ENCODE measurements at places on chromosomes 13 and 19.

DNA sequence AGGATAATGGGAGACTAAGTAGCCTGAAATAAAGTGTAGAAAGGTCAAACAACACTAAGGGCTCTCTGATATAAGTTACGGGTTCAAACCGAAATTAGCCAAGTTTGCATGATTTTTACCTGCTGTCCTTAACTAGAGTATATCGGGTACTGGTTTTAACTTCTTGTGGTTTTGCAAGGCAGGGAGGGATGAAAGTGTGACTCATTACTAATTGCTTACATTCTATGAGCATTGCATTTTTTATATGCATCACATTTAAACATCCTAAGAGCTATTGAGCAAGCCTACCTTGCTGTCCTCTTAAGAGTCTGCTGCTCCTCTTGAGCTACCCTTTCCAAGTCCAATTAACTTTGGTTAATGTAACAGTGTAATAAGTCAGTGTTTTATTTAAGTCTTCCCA lies 415.4 kb downstream of the SLITRK5 start:
- DNase-seq: no peak

GRCh38 chr19:11338121-11338520 lies 1.3 kb downstream of the RAB3D start:
- DNase-seq: no peak

DNA sequence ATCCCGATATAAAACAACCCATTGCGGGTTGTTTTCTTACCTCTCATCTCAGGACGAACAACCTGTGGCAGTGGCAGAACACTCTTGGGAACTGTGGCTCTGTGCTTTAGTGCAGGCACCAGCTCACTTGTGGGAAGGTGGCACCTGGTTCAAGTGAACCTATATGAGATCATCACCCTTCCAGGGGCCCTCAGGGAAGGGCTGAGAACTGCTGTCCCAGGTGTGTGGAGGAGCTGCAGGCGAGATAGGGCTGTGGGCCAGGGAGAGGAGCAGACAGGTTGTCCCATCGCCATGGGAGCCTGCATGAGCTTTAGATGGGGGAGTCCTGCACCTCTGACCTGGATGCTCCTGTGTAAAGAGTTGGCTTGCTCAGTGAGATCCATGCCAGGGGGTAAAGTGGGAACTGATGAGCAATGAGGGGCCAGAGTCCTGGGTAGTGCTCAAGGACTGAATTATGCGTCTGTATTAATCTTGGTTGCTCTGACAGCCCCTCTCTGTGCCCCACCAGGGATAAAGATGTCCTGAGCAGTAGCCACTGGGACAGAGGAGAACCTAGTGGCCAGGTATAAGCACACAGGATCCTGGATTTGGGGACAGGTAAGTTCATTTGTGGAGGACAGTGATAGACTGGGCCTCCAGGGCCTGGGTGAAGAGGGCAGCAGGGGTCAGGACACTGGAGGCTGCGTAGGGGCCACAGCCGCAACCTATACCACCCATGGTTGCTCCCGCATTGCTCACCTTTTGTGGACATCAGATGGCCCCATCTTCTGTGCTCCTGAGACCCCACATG lies 8.7 kb downstream of the CEACAM4 start:
- no peak for DNase-seq

- DNase-seq: no peak
Observed at GRCh38 chr13:44174769-44175425, 198.7 kb upstream of the SERP2 start.

DNA sequence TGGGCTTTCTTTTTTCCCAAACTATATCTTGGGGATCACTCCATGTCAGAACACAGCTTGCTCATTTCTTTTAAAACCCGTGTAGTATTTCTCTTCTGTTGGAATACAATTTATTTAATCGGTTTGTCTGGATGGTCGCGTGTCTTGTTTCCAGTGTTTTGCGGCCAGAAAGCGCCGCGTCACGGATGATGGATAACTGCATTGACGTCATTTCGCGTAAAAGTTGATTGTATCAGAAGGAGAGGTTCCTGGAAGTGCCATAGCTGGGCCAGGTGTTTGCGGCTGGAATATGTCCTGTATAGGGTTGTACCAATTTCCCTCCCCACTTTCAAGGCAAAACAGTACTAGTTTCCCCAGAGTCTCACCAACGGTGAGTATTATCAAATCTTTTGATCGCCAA lies 9.7 kb downstream of the ACTL9 start:
- peak; percentile 72 for DNase-seq

DNA sequence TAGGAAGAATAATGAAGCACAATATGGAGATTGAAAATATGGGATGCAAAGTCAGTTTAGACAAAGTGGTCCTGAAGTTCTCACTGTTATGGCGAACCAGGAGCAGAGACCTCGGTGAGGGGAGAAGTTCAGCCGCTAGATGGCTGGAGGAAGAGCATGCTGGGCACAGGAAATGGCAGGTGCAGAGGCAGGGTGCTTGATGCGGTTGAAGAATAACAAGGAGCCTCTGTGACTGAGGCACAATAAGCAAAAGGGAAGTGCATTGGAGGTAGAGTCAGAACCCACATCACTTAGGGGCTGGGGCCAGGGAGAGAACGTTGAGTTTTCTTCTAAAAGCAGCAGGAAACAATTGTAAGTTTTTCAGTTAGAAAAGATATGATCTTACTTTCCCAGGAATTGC lies 1725.2 kb downstream of the EFNB2 start:
- peak; percentile 6 for DNase-seq

GRCh38 chr13:79457948-79458347 lies 23.0 kb upstream of the NDFIP2 start:
- DNase-seq: no peak

- DNase-seq: no peak
Observed at GRCh38 chr19:47778954-47779351, 450 bp downstream of the SELENOW start.

GRCh38 chr19:33437821-33438671 lies 64.5 kb downstream of the CEBPG start:
- DNase-seq: no peak

GRCh38 chr19:14700711-14701375 lies 11.0 kb downstream of the ZNF333 start:
- no peak for DNase-seq

- no peak for DNase-seq
Observed at GRCh38 chr13:27526516-27526915, 76.2 kb upstream of the MTIF3 start.

DNA sequence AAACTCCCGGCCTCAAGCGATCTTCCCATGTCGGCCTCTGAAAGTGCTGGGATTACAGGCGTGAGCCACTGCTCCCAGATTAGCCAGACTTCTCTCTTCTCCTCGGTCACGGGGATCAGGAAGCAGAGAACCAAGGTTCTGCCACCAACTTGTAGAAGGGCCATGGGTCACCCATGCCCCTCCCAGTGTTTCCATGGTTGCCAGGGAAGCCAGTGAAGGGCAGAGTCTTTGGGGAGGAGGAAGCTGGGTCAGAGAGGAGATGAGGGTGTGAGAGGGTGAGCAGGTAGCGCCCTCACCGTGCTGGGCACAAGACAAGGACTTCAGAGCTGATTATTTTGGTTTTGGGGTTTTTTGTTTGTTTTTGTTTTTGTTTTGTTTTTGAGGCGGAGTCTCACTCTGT lies 77.1 kb downstream of the GNG7 start:
- peak; percentile 47 for DNase-seq

DNA sequence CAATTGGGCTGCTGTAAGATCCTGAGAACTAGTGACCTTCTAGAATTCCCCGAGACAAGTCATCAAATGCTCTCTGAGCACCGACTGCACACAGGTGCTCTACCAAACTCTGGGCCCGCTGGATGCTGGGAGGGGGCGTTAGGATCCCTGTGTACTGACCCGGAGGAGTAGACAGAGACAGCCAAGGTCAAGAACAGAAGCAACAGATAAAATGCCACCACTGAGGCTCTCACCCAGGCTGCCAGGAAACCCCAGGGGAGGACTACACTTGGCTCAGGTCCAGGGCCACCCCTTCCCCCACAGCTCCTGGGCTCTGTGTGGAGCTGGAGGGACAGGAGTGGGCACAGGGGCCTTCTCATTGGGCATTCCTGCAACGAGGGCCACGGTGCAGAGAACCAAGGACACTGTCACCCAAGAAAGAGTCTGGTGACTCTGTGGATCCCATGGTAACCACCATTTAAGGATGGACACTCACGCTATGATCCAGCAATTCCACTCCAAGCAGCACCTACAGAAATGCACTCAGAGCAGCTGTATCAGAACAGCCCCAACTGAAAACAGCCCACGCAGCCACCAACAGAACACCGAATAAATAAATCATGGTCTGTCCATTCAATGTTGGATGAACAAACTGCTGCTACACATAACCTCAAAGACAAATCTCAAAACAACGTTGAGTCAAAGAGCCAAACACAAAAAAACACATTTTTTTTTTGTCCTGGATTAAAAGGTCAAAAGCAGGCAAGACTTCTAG lies 16.8 kb upstream of the SLC35E1 start:
- DNase-seq: no peak

DNA sequence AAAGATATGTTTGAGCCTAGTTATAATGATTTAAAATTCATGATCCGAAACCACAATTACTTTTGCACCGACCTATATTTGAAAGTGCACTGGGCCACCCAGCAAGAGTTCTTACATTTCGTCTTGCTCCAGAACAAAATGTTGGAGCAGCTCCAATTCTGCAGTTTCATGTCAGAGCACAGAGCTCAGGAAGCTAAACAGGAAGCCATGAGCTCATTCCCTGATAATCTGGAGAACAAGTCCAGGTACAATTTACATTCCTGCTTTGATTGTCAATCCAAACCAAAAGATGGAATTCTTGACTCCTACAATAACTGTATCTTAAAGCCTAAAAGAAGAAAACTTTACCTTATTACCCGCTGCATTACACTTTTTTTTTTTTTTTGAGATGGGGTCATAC lies 131.8 kb downstream of the KCTD12 start:
- DNase-seq: no peak

GRCh38 chr13:91331047-91331915 lies 16.2 kb upstream of the MIR17HG start:
- DNase-seq: no peak

DNA sequence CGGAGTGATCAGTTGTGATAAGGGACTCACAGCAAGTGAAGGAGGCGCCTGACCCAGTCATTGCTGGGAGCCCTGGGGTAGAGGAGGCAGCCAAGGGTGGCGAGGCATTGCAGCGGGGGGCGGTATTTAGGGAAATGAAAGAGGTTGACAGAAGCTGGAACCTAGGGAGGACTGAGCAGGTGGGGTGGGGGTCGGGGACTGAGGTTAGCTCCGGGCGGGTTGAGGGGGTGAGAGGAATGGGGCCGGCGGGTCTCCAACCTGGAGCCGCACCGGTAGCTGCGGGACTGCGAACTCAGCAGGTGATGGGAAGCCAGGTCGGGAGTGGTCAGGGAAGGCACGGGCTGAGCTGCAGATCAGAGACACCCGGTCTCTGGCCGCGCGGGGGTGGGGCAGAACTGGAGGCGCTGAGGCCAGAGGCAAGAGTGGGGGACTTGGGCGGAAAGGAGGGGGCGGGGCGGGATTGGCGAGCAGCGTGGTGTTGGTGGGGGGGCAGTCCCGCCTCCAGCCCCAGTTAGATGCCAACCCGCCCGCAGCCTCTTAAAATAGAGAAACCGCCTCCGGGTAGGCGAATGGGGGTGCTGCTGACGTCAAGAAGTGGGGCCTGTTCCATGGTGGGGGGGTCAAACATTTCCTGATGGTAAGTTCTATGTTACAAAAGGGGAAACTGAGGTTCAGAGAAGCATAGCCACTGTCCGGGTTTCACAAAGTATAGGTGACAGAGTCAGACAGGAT lies 1.5 kb downstream of the MAST3 start:
- DNase-seq: peak; percentile 48

DNA sequence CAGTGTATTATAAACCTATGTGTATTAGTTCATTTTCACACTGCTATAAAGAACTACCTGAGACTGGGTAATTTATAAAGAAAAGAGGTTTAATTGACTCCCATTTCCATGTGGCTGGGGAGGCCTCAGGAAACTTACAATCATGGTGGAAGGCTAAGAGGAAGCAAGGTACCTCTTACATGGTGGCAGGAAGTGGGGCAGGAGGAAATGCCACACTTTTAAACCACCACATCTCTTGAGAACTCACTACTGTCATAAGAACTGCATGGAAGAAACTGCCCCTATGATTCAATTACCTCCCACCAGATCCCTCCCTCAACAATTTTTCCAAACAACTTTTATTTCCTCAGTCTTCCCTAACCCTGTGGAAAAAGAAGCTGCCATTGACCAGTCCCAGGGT lies 14.5 kb upstream of the TPP2 start:
- DNase-seq: no peak

DNA sequence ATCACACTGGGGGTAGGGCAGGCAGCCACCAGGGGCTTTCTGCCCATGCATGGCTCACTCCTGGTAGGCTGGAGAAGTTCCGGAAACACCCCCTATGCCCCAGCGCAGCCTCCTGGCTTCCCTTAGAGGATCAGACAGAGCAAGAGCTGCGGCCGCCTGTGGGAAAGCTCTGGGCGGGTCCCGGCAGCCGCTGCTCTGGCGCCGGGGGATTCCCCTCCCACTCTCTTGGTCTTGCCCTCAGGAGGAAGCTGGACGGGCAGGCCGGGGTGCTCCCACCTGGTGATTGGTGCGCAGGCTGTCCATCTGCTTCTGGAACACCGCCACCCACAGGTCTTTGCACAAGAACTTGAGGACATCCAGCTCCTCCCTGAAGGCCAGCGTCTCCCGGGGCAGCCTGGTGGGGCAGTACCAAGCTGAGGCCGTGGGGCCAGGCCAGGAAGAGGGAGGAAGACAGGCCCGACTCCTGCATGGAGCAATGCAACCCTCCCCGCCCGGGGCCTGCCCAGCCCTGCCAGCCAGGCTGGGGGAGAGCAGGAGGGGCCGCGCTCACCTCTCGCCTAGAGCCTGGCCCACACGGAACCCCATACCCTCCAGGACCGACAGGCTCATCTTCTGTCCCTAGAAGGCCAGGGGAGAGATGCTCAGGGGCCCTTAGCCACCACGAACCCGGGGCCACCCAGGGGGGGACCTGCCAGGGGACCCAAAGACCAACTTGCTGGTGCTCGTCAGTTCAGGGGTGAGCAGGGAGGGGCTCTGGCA lies 4.0 kb upstream of the NKPD1 start:
- peak; percentile 90 for DNase-seq

DNA sequence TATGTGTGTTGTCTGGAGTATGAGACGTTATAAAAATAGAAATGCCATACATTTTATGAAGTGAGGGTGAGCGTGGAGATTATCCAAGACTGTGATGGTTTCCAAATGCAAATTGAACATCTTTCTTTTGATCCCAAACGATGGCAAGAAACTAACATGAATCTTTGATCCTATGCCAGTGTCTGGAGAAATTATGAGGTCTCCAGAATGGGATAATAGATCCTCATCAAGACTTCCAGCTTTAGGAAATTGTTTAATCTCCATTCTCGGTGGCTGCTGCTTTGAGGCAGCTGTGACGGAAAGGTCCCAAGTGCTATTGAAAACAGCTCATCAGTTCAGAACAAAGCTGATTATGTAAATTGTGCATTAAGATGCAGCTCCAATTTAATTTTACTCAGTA lies 30.8 kb downstream of the CBY2 start:
- DNase-seq: no peak

GRCh38 chr13:31885994-31886393 lies 145.6 kb upstream of the FRY start:
- peak; percentile 61 for DNase-seq

- DNase-seq: no peak
Observed at GRCh38 chr19:58182577-58182988, 278 bp upstream of the ZNF274 start.

Data from KBM-7 (cell line).